AG10803 (cell line): ENCODE measurements at places on chromosomes 3 and 15.

- no peak for DNase-seq
Observed at GRCh38 chr3:46987319-46987742, 7.9 kb downstream of the NBEAL2 start.

DNA sequence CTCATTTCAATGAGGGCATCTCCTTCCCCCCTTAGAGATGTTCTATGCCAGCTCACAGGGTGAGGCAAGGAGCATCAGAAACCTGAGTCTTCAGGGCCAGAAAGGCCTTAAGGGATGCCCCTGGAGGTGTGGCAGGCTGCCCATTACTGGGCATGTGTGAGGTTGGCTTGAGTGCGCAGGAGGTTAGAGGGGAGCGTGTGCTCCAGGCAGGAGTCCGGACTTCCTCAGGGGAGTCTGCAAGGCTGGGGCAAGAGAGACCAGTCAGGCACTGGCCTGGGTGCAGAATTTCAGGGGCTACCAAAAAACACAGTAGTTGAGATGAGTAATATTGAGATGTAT, 1.9 kb downstream of the LOXL1 start:
- DNase-seq, result no peak

GRCh38 chr3:170055209-170055608, 17.4 kb downstream of the GPR160 start:
- peak; percentile 21 for DNase-seq

GRCh38 chr3:23915537-23916108, 1.2 kb downstream of the NKIRAS1 start:
- DNase-seq, result peak; percentile 22

DNA sequence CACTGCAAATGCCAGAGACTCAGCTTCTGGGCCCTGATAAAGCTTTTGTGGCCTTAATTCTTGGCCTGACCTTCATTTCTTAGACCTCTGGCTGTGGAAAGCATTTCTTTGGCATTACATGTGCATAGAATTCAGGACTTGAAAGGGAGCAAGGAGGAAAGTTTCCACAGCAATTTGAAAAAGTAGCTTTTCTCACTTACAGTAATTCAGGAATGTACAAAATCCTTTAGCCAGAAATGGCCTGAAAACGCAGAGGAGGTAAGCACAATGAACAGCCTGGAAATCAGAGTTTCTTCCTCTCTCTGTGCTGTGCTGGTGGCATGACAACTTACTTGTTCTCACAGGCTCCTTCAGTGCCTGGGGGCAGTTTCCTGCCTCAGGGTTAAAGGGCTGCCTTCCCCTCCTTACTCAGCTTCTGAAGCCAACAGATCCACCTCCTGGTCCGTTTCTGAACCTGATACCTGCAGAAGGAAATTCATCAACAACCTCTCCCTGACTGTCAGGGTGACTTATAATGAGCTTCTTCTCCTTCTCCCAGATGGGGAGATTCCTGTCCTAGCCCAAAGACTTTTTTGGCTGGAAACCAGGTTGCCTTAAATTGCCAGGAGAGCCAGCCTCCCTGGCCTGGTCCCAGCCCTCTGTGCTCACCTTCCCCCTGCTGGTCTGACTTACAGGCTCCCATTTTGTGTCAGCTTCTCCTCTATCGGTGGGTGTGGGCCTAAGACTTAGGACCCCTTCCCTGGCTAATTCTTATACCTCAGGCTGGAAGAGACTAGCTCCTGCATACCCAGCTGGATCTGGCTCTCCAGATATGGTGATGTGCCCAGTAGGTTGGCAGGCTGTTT, 102.3 kb downstream of the MYRIP start:
- DNase-seq, result peak; percentile 72

DNA sequence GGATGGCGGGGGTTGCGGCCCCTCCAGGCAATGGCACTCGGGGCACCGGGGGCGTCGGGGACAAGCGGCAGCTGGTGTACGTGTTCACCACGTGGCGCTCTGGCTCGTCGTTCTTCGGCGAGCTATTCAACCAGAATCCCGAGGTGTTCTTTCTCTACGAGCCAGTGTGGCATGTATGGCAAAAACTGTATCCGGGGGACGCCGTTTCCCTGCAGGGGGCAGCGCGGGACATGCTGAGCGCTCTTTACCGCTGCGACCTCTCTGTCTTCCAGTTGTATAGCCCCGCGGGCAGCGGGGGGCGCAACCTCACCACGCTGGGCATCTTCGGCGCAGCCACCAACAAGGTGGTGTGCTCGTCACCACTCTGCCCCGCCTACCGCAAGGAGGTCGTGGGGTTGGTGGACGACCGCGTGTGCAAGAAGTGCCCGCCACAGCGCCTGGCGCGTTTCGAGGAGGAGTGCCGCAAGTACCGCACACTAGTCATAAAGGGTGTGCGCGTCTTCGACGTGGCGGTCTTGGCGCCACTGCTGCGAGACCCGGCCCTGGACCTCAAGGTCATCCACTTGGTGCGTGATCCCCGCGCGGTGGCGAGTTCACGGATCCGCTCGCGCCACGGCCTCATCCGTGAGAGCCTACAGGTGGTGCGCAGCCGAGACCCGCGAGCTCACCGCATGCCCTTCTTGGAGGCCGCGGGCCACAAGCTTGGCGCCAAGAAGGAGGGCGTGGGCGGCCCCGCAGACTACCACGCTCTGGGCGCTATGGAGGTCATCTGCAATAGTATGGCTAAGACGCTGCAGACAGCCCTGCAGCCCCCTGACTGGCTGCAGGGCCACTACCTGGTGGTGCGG, 1.9 kb downstream of the CHST2 start:
- peak; percentile 53 for DNase-seq

DNA sequence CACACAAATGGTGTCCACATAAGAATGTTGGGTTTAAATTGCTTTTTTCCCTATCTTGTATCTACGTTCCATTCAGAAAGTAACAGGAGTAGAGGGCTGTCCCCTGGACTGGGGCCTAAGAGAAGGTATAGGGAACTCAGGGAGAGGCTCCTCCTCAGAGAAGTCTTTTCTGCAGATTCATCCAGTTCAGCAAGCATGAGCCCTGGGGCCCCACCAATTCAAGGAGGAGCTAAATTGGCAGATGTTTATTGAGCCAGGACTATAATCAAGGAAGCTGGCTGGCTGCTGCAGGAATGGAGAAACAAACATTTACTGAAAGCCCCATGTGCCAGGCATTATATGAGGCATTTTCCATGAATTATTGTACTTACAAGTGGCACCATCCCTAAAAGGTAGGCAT, 22.1 kb upstream of the LARS2 start:
- peak; percentile 18 for DNase-seq

GRCh38 chr3:100873611-100874010, 119.6 kb downstream of the ABI3BP start:
- no peak for DNase-seq

DNA sequence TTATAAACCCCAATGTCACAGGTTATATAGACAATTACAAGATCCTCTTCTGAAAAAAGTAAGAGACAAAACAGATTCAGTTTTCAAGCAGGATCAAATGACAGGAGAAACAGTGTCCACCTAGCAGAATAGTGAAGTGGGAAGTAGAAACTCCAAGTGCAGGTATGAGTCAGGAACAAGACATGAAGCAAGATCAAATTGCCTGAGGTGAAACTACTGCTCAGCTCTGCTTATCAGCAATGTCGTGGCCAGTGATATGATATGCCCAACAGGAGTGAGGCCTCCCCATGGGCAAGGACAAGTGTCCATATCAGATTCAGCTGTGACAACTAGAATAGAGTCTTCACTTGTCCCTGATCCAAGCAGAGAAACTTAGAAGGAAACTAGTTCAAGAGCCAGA, 100.0 kb downstream of the ZMAT3 start:
- no peak for DNase-seq
